ENCODE measurements at places on chromosomes 1 and 21.

DNA sequence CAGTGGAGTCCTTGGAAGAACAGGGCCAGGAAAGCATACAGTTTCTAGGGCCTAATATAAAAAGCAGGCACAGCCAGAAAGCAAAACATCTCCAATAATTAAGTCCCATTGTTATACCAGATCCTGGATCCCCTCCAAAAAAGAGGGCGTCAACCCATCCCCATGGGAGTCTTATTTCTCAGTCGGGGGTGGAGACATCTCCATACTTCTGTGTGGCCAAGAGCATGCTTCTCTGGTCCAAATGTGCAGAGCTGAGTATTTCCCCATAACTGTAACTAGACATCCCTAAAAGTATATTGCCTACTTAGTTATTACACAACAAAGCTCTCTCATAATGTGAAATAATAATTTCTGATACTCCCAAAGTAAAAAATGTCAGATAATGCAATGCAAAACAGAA is 104.2 kb upstream of the SOX13 start:
- DNase-seq = no peak

DNA sequence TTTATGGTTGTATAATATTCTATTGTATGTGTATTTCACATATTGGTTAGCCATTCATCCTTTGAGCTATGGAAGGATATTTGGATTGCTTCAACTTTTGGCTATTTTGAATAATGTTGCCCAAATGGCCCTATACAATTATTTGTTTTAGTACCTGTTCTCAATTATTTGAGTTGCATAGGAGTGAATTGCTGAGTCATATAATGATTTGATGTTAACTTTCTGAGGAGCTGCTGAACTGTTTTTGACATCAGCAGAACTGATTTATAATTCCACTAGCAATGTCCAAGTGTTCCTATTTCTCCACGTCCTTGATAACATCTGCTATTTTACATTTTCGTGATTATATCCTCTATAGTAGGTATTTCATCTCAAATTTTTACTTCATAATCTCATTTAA is 839.9 kb downstream of the KCNT2 start:
- DNase-seq = no peak

DNA sequence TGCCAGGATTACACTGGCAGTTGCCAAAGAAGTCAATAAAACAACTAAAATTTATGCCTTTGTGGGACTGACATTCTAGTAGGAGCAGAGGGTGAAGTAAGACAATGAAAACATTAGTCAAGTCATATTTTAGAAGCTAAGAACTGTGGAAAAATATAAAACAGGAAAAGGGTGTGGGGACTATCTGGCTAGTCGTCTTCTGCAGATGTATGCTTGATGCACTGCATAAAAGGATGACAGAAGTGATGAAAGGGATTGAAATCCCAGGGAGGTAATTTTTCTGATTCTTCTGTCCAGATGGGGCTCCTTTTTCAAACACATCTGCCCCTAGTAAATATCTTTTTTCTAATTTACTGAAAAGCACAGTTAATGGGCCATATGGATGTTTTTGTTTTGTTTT is 706.3 kb downstream of the ADGRL2 start:
- no peak for DNase-seq

DNA sequence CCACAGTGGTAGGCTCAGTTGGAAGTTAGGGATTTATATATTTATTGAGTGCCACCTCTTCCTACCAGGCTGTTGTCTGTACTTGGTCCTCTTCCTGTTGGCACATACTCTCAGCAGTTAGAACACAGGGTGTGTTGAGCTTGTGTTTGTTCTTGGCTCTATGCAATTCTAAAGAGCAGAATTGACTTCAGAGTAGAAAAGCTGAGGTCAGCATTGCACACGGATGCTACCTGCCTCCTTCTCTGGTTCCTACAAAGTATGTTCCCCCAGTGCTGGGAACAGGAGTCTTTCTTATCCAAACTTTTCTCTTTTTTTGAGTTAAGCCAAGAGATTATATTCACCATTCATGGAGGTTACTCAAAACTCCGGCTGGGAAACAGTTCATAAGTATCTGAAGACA is 16.5 kb upstream of the CD53 start:
- DNase-seq = no peak

DNA sequence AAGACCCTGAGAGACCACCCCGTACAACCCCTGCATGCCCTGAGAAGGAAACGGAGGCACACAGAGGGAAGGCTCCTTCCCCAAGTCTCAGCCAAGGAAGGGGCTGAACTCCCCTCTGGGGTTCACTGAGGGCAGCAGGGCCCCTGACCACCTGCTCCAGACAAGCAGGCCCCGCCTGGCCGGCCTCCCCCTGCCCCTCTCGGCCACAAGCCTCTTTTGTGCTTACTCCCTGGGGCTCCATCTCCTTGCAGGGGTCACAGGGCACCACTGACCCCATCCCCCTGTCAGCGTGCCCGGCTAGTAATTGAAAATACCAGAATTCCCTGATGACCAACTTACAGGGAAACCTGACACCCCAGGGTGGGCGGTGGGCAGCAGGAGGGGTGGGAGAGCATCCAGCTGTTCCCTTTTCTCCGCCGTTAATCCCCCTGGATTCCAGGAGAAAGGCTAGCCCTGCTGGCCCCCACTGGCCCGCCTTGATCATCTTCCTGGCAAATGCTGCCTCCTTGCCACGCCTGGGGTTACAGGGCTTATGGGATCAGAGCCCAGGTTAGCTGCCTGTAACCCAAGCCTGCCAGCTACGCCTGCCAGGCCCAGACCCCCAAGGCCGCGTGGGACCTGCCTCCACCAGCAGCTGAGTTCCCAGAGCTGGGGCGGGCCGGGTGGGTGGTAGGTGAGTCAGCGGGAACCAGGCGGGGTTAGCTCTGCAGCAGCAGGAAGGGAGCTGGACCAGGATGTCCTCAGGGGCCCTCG is 96.1 kb downstream of the LACTBL1 start:
- DNase-seq = no peak

DNA sequence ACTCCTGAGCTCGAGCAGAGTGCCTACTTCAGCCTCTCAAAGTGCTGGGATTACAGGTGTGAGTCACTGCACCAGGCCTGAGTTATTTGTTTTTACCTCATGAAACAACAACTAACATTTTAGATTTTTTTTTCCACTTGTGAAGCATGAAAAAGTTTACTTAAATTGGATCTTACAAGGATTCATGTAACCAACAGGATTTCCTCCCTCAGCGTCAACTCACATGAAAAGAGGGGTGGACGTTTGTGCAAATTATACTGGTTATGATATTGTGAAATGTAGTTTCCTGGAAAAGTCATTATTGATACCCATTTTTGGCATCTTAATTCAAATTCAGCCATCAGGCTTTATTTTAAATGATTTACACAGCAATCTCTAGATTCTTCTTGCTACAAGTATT is 6.5 kb downstream of the CNST start:
- DNase-seq = no peak

- DNase-seq = no peak
Observed at GRCh38 chr21:43923391-43923790, 58.4 kb downstream of the AGPAT3 start.
